Activated T-helper 2 cell treated with anti-CD3 and anti-CD28 coated beads, Interferon-gamma antibody, Interleukin-2, Interleukin-4, amounts not matched to agents 10 μg/mL and 5 μg/mL and 100 μg/mL, durations not matched to agents 14 hours and 24 hours and 36 hours (primary cell): ENCODE measurements at places on chromosomes 2 and 18.

GRCh38 chr2:207970147-207970825 is 55.0 kb downstream of the PLEKHM3 start:
- H3K27ac ChIP-seq, result no peak overlapping the region
- DNase-seq, result no peak
- H3K4me3 ChIP-seq, result no peak overlapping the region
- no peaks in the 10 kb centered on the region for H3K27me3 ChIP-seq

DNA sequence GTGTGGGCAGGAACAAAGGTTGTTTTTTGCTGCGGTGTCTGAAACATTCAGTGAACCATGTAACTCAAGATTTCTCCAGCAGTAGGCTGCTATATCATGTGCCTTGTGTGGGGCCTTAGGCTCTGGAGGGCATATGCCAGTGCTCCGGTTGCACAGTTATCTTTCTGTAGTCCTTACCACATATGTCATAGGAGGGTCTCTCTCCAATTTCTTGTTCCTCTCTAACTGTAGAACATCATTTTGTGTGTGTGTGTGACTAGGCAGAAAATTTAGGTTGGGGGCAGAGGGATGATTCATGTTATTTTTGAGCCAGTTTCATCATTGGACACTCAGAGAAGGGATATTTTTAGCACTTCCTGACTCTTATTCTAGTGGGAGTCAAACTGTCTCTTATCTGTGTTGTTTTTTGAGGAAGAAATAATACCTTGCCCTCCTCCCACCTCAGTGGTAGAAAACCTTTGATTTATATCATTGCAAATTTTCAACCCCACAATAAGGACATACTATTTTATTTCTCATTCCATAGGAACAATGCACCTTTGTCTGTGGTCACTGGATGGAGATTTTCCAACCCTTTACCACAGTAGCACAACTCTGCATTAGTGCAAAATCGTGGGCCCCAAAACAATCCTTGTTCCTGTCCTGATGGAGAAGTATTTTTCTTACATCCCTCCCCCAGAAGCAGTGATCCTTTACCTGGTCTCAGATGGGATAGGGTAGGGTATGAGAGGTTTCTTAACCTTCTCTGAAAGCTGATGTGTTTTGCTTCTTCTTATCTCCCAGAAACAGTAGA is 113.9 kb downstream of the CCDC74A start:
- no peaks in the 10 kb centered on the region for H3K4me1 ChIP-seq
- H3K4me3 ChIP-seq, result no peak overlapping the region
- H3K27me3 ChIP-seq, result peaks cover 39% of the 10 kb centered on the region
- no peak overlapping the region for H3K27ac ChIP-seq
- H3K36me3 ChIP-seq, result no peaks in the 10 kb centered on the region
- DNase-seq, result no peak

- H3K27me3 ChIP-seq, result peaks cover 2% of the 10 kb centered on the region
- no peak overlapping the region for H3K27ac ChIP-seq
- no peak for DNase-seq
Measured at GRCh38 chr2:149387411-149387810, 57.0 kb downstream of the LYPD6 start.

DNA sequence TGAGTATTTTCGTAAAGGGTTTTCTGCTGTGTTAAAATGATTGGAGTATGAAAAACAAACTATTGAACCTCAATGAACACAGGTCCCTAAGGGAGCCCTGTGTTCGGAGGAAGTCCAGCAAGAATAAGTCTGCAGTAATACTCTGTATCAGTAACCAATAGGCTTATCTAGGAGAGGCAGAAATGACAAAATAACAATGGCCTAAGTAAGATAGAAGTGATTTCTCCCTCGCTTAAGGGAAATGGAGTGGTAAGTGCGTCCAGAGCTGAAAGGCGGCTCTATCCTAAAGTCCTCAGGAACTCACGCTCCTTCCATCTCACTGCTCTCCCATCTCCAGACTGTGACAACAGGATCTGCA is 29.3 kb upstream of the MFSD6 start:
- H3K4me3 ChIP-seq, result no peak overlapping the region
- H3K27ac ChIP-seq, result no peak overlapping the region
- H3K36me3 ChIP-seq, result no peaks in the 10 kb centered on the region
- H3K4me1 ChIP-seq, result peaks cover 2% of the 10 kb centered on the region
- H3K27me3 ChIP-seq, result peaks cover 3% of the 10 kb centered on the region
- DNase-seq, result no peak

DNA sequence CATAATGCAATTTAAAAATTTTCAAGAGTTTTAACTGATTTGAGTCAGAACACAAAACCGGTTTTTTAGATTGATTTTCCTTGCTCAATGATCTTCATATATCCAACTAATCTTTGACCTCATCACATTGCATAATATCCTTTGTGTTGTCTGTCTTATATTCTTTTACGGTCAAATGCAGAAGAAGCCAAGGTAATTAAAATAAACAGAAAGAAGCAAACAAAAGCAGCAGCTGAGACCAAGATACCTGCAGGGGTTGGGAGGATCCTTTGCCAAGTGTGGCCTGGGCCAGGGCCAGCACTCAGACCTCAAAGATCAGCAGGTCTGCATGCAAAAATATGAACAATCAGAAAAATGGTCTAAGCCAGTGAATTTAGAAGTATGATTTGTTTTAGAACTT is 428.9 kb upstream of the NETO1 start:
- no peaks in the 10 kb centered on the region for H3K27me3 ChIP-seq
- H3K27ac ChIP-seq, result no peak overlapping the region
- H3K4me1 ChIP-seq, result no peaks in the 10 kb centered on the region
- DNase-seq, result no peak
- no peak overlapping the region for H3K4me3 ChIP-seq

- H3K27me3 ChIP-seq, result peaks cover 6% of the 10 kb centered on the region
- peaks cover 18% of the 10 kb centered on the region for H3K4me1 ChIP-seq
- no peak for DNase-seq
- no peaks in the 10 kb centered on the region for H3K36me3 ChIP-seq
- no peak overlapping the region for H3K27ac ChIP-seq
Measured at GRCh38 chr2:72561621-72562318, 264.1 kb downstream of the EXOC6B start.

DNA sequence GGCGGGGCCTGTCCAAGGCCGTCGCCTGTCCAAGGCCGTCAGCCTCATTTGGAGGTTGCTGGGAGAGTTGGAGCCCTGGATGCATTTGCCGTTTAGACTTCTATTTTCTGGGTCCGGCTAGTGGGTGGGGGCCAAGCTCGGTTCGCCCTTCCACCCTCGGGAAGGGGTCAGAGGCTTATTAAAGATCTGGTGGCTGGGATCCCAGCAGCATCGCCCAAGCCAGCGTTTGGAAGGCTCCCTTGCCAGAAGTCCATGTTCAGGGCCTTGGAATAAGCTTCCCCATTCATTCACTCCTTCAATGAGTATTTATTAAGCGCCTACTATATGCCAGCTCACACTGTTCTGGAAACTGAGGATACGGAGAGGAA is 516 bp upstream of the DOCK10 start:
- H3K27ac ChIP-seq, result peak overlapping the region; percentile 72
- H3K4me1 ChIP-seq, result peaks cover 54% of the 10 kb centered on the region
- H3K4me3 ChIP-seq, result peak overlapping the region; percentile 75
- peaks cover 40% of the 10 kb centered on the region for H3K27me3 ChIP-seq

DNA sequence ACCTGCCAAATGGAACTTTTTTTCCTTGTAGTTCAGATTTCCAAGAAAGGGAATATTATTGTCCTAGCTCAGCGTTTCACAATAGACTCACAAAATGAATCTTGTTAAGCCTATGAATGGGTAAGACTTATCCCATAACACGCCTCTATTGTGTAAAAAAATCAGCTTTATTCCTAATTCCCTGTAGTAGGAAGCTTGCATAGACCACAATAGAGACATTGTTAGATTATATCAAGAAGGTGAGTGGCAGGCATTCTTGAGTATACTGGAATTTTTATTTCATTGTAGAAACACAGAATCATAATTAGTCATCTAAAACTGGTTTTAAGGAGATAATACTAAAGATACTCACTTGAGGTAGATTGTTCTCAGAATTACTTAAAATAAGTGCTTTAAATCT is 46.5 kb upstream of the SLC30A6 start:
- peaks cover 12% of the 10 kb centered on the region for H3K4me1 ChIP-seq
- H3K27me3 ChIP-seq, result no peaks in the 10 kb centered on the region
- DNase-seq, result no peak
- H3K36me3 ChIP-seq, result peaks cover 23% of the 10 kb centered on the region
- H3K27ac ChIP-seq, result no peak overlapping the region
- H3K4me3 ChIP-seq, result no peak overlapping the region

GRCh38 chr2:58688813-58689212 is 447.7 kb upstream of the FANCL start:
- no peak for DNase-seq
- H3K4me1 ChIP-seq, result no peaks in the 10 kb centered on the region
- H3K36me3 ChIP-seq, result no peaks in the 10 kb centered on the region
- no peak overlapping the region for H3K27ac ChIP-seq

- no peak for DNase-seq
- H3K4me3 ChIP-seq, result no peak overlapping the region
- no peaks in the 10 kb centered on the region for H3K36me3 ChIP-seq
- peaks cover 14% of the 10 kb centered on the region for H3K4me1 ChIP-seq
Measured at GRCh38 chr2:73611193-73611592, 31.0 kb downstream of the NAT8 start.

- no peaks in the 10 kb centered on the region for H3K4me1 ChIP-seq
- H3K27me3 ChIP-seq, result no peaks in the 10 kb centered on the region
- no peaks in the 10 kb centered on the region for H3K36me3 ChIP-seq
- no peak overlapping the region for H3K27ac ChIP-seq
- DNase-seq, result no peak
Measured at GRCh38 chr2:16861530-16861929, 195.9 kb upstream of the CYRIA start.

GRCh38 chr2:209685963-209686362 is 85.7 kb upstream of the UNC80 start:
- H3K36me3 ChIP-seq, result no peaks in the 10 kb centered on the region
- H3K4me1 ChIP-seq, result no peaks in the 10 kb centered on the region
- DNase-seq, result no peak
- H3K27me3 ChIP-seq, result peaks cover 5% of the 10 kb centered on the region
- no peak overlapping the region for H3K27ac ChIP-seq
